ENCODE measurements at places on chromosomes 16 and 17.

DNA sequence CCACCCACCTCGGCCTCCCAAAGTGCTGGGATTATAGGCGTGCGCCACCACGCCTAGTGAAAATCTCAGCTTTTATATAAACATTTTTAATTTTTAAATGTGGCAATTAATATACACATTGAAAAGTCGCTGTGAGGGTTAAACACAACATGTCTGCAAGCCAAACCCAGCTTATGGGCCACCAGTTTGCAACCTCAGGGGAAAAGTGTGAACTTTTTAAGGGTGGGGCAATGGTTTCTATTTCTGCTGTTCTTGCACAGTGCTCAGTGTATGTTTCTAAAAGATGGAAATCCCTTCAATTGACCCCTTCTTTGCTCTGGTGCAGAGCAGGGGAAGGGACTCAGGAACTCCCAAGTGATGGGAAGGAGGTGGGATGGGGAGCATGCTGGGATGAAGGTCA lies 18.3 kb upstream of the SUPT4H1 start:
- no peak for DNase-seq

DNA sequence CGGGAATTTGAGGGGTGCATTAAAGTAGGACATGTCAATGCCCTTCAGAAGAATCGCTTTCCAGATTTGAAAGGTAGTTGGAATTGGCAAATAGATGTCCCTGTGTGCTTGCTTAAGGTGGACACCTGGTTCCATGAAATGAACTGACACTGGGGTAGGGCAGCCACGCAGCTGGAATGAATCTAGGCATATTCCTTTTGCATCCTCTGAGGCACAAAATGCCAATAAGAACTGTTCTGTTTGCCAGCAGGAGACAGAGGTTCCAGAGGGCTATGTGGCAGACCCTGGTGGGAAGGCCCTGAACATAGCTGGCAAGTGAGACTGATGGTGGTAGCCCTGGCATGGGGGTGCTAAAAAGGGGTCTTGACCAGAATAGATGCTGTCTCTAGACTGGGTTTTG lies 61.5 kb downstream of the SLC6A2 start:
- no peak for DNase-seq

DNA sequence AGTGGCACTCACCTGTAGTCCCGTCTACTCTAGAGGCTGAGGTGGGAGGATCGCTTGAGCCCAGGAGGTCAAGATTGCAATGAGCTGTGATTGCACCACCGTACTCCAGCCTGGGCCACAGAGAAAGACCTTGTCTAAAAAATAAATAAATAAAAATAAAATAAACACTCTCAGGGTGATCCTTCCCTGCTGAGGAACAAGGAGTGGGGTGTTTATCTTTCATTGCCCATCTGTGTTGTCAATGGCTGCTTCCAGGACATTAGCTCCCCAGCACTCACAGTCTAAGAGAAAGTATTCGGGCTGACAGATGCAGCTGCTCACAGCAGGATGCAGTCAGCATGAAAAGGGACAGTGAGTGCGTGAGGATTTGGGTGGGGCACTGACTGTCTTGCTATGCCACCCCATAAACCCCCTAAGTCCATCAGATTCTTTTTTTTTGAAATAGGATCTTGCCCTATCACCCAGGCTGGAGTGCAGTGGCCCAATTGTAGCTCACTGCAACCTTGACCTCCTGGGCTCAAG lies 31.3 kb upstream of the RBBP6 start:
- no peak for DNase-seq

DNA sequence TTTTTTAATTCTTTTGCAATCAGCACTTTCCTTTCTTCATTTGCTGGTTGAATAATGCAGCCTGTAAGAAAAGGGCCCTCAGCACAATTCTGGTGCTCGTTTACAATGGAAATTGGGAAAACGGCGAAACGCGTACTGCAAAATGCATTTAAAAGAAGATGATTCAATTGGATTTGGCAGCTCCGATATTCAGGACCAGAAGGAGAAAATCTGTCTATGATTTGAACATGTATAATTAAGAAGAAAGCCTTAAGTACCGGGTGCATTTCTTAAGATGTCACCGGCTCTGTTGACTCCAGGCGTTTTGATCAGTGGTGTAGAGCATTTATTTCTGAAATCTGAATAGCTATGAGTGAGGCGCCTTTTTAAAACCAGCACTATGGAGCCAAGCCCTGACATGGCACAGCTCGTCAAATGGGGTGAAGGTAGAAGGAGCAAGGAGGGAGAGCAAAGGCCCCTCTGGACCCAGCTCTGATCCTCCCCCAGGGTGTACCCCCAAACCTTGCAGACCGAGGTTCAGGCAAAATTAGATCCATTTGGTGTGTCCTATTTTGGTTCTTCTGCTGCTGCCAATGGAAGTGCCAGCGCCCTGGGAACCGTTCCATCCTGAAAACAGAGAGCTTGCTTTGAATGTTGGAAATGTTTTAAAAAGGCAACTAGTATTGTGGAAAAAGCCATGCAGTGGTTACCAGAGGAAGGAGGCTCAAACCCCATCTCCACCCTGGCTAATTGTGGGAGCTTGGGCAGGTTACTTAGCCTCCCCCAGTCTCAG lies 161.4 kb upstream of the RPL38 start:
- no peak for DNase-seq

All from suppressor macrophage (primary cell).